Large intestine (tissue), 12 donors: ENCODE measurements at places on chromosomes 4 and X. TPM values are rescaled to one million over a fixed set of nuclear protein-coding genes. Genes with fewer than 3 reads are reported as not detected.

Gene CPE
- 162 TPM for polyA plus RNA-seq

Gene BEND2
- polyA plus RNA-seq = not detected

Gene GPR34
- 10.5 TPM for polyA plus RNA-seq

DNA sequence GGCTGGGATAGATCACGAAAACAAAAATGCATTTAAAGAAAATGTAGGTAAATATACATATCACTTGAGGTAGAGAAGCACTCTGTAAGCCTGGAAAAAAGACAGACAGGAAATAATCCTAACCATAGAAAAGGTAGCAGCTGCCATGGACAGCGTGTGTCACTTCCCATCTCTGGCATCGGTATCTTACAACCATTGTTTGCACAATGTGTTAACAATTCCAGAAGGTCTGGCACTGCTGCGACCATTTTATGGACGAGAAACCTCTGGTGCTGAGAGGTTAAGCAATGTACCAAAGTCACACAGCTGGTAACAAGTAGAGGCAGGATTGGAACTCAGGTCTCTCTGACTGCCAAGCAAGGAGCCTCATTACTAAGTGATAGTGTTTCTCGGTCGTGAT is 1.7 kb upstream of the MTNR1A start:
- DNase-seq = no peak

GRCh38 chr4:8699479-8700145 is 107.0 kb downstream of the CPZ start:
- DNase-seq = no peak

DNA sequence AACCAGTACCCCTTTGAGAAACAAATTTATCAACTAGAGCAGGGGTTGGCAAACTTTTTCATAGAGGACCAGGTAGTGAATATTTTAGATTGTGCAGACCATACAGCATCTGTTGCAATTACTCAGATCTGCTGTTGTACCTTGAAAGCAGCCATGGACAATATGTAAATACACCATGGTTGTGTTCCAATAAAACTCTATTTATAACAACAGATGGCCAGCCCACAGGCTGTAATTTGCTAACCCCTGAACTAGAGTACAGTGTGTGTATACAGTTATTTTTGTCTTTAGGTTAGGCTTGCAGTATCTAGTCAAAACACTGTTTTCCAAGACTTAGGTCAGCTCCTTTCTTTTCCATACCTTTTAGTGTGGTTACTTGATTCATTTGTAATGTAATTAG is 54.4 kb downstream of the PHKA1 start:
- DNase-seq = no peak

DNA sequence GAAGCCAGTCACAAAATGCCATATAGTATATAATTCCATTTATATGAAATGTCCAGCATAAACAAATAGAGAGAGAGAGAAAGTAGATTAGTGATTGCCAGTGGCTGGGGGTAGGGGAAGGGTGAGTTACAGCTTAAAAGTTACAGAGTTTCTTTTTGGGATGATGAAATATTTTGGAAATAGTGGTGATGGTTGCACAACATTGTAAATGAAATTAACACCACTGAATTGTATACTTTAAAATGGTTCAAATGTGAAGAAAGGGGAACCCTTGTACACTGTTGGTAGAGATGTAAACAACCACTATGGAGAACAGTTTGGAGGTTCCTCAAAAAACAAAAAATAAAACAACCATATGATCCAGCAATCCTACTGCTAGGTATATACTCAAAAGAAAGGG is 131.2 kb upstream of the GPC4 start:
- no peak for DNase-seq

DNA sequence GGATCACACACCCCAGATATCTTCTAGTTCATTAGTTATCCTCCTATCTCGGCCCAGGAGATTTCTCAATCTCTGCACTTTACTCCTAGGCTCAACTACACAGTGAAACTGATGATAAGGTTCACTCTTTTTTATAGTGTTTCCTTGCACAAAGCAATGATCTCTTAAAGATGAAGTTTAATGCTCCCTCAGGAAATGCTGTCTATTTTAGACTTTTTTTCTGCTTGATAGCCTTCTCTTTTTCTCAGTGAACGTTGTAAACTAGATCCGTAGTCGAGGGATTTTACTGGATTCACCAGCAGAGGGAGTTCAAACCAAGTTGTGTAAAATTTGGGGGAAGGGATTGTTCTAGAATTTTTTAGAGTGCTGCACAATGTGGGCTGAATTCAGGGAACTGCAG is 269.6 kb downstream of the GBA3 start:
- peak; percentile 81 for DNase-seq

- DNase-seq = peak; percentile 14
These were observed 213.6 kb downstream of the FBXO8 start for GRCh38 chr4:174069848-174070330.
